ENCODE measurements at places on chromosomes 5 and 9.
A peak's percentile ranks its signal among the peaks of the same experiment; 100 is the strongest.

DNA sequence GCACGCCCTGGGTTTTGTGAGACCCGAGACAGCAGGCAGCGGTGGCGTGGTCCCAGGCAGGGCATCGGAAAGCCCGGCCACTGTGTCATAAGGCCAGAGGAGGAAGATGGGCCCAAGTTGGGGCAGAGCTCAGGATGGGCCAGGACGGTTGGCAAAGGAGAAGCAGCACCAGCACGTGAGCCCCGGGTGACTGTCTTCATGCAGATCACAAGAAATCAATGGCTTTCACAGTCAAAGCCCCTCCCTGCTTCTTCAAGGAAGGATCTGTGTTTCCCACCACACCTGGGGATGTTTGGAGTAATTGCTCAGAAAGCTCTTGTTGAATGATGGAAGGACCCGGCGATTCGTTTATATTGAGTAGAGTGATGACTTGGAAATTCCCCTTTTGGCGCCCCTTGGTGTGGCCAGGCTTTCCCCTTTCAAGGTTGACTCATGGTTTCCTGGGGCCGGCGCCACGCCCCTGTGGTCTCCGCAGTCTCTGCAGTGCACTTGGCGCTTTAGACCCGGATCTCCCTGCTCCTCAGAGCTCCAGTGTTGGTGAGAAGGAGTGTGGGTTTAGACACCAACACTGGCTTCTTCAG is 52.1 kb downstream of the IL31RA start:
- DNase-seq: peak; percentile 52

- no peak for DNase-seq
These were observed 27.4 kb upstream of the KIF12 start for GRCh38 chr9:114126247-114127060.

DNA sequence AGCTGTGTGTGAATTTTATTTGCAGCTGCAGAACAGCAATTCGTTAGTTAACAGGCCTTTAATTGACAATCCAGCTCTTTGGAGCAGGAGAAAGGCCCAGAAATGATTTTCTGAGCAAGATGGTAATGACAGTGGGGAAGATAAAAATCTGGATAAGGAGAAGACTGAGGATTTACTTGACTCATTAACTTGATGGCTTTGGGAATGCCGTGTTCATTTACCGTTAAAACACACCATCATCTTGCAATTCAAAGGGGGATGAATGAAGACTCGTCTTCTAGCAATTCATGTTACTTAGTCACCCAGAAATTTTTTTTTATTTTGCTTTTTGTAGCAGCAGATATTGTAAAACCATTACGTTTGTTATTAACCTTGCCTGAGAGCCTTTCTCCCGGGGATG is 52.0 kb downstream of the PTTG1 start:
- no peak for DNase-seq

GRCh38 chr5:57157666-57158065 is 16.2 kb upstream of the GPBP1 start:
- DNase-seq: no peak

GRCh38 chr5:150521522-150521817 is 13.5 kb downstream of the NDST1 start:
- no peak for DNase-seq

GRCh38 chr5:83542839-83543238 is 71.3 kb downstream of the VCAN start:
- no peak for DNase-seq

- no peak for DNase-seq
These were observed 1509.7 kb upstream of the WWC1 start for GRCh38 chr5:166781737-166782136.

DNA sequence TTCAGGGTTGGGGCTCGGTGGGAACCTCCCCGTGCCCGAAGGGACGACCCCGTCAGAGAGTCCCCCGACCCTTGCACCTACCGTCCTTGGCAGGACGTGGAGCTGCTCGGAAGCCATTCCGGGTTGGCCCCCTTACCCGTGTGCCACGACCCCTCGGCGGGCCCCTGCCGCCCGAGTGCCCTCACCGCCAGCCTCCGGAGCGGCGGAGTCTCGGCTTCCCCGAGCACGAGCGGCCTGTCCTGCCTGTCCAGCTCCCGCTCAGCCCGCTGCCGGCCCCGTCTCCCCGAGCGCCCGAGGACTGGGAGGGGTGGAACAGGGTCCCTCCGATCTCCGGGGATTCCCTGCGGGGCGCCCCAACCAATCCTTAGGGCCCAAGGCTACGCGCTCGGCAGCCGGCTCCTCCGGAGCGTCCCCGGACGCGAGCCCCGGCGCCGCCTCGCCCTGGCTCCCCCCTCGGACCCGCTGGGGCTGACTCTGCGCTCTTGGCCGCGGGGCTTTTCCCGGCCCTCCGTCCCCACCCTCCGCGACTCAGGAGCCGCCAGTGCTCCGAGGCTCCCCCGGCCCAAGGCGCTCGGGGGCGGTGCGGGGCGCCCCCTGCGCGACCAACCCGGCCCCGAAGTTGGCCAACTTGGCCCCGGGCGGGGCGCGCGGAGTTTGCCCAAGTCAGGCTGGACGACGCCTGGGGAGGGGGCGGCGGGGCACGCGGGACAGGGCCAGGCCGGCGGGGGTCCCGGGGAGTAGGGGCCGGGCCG is 654 bp downstream of the ADAMTS2 start:
- DNase-seq: no peak

- DNase-seq: no peak
These were observed 15.4 kb downstream of the STXBP1 start for GRCh38 chr9:127627494-127627855.

Data from activated effector memory CD4-positive, alpha-beta T cell treated with Interleukin-2 at 50 U/mL for 16 hours (primary cell).